COR-L47 (cell line): ENCODE measurements at places on chromosomes 2 and 18.

GRCh38 chr2:189360861-189361260 lies 80.4 kb upstream of the WDR75 start:
- DNase-seq = no peak

GRCh38 chr2:187319441-187320108 lies 128.5 kb downstream of the CALCRL start:
- DNase-seq = no peak

DNA sequence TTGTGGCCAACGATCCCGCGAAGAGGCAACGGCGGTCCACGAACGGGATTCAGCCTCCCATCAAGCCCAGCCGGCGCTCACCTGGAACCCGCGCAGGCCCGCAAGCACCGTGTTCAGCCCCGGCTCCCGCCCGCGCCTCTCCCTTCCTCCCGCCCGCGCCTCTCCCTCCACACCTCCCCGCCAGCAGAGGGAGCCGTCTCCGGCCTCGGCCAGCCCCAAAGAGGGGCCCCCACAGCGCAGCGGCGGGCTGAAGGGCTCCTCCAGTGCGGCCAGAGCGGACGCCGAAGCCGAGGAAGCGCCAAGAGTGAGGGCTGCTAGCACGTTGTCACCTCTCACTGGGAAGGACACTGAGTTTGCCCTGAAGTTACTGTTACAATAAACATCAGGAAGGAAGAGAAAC lies 55.3 kb upstream of the LAPTM4A start:
- DNase-seq = no peak

- no peak for DNase-seq
These were observed 935.7 kb upstream of the FAM98A start for GRCh38 chr2:34534761-34535160.

GRCh38 chr2:166372046-166372445 lies 3.7 kb downstream of the SCN9A start:
- DNase-seq = no peak

GRCh38 chr2:242051463-242051862 lies 181.9 kb downstream of the RTP5 start:
- no peak for DNase-seq

- DNase-seq = no peak
These were observed 41.0 kb downstream of the DIPK1C start for GRCh38 chr18:74416124-74416523.
